ENCODE measurements at places on chromosomes 5 and 9.
A peak's percentile ranks its signal among the peaks of the same experiment; 100 is the strongest.

DNA sequence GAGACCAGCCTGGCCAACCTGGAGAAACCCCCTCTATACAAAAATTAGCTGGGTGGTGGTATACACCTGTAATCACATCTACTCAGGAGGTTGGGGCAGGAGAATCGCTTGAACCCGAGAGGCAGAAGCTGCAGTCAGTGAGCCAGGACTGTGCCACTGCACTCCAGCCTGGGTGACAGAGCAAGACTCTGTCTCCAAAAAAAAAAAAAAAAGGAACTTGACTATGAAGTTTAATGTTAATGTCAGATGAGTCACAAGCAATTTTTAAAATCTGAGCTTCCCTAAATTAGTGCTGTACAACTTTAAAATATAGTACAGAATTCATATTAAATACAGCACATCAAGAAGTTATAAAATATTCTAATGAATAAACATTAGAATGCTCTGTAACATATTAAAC, 1.5 kb downstream of the MEIKIN start:
- DNase-seq = no peak

DNA sequence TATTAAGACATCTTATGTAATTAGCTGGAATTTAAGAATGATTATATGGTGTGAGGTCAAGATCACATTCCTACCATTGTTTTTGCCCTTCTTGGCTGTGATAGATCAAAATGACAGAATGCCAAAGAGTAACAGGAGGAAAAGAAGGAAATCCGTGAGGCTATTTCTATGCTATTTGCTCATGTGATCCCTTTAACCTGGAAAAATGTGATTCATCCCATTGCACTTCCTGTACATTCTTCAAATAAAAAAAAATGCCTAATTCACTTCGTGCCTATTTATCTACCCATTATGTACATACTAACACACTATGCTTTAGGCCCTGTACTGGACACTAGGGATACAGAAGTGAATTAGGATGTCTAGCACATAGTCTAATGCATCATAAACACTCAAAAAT, 154.1 kb upstream of the PAPPA start:
- DNase-seq = no peak

DNA sequence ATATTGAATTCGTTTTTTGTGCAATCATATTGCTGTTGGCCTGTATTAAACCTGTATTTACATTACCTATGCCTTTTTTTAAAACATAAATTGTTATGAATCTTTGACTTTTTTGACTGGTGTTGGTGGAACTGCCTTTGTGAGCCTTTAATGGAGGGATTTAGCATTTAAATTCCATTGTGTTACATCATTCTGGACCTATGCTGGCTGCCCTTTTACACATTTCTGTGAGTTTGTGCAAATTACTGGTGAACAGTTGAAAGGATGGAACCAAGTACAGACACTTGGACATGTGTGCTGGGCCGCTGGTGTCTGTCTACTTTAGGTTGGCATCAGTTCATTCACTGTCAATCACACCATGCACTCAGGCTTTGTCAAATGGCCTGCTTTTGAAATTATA, 3.4 kb downstream of the SNX18 start:
- no peak for DNase-seq

DNA sequence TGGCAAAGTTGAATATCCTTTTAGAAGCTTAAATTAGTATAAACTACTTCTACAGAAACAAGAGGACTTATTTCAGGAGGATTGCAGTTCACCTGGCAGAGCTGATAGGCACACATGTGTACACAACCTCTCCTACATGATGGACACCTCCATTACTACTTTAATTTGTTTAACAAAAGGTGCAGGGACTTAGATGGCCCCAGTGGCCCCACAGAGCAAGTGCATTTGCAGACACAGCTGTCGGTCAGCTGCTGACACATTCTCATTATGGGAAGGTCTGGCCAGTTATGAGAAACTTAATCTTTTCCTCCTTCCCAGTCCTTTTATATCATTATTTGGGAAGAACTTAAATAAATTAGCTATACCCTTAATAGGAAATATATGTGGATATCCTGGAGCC, 28.3 kb downstream of the TDRD7 start:
- DNase-seq = no peak

- DNase-seq = no peak
Measured at GRCh38 chr9:72891043-72891442, 61.8 kb downstream of the ALDH1A1 start.

DNA sequence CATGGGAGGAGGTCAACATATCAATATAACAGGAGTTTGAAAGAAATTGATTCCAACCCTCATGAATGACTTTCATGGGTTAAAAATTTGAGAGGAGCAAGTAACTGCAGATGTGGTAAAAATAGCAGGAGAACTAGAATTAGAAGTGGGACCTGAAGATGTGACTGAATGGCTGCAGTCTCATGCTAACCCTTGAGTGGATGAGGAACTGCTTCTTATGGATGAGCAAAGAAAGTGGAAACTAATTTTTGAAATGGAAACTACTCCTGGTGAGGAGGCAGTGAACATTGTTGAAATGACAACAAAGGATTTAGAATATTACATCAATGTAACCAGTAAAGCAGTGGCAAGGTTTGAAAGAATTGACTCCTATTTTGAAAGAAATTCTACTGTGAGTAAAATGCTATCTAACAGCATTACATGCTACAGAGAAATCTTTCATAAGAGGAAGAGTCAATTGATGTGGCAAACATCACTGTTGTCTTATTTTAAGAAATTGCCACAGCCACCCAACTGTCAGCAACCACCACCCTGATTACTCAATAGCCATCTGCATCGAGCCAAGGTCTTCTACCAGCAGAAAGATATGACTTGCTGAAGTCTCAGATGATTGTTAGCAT, 1683.2 kb downstream of the MAT2B start:
- no peak for DNase-seq

DNA sequence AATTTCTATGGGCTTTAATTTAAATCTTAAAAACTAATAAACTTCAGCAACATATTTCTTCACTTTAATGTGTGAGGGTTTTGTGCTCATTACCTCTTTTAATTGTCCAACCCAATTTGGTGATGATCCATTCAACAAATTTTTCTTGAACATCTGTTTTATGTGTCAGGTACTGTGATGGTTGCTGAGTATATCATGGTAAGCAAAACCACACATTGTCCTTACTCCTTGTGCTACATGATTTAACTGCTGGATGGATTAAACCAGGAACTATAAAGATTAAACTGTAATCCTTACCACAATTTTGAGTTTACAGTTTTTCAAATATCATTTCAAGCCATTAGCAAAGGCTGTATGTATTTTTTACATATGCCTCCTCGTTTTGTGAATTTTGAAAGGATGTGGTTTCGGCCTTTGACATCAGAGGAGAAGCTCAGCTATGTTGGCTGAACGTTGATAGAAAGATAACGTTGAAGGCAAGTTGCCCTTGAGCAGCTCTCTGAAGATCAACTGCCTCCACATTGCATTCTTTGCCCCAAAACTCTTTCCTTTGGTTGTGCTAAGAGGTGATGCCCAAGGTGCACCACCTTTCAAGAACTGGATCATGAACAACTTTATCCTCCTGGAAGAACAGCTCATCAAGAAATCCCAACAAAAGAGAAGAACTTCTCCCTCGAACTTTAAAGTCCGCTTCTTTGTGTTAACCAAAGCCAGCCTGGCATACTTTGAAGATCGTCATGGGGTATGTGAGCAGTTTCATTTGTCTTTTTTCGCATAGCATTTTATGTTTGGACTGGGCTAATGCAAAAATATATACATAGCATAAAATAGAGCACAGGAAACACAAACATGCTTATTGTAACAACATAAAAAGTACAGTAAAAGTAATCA, at the start of gene ITK:
Gene ITK (plus strand): TSS at position 467 of the 891 bp plus-strand sequence. CDS start 138 bp downstream, at position 605.
- no peak for DNase-seq

DNA sequence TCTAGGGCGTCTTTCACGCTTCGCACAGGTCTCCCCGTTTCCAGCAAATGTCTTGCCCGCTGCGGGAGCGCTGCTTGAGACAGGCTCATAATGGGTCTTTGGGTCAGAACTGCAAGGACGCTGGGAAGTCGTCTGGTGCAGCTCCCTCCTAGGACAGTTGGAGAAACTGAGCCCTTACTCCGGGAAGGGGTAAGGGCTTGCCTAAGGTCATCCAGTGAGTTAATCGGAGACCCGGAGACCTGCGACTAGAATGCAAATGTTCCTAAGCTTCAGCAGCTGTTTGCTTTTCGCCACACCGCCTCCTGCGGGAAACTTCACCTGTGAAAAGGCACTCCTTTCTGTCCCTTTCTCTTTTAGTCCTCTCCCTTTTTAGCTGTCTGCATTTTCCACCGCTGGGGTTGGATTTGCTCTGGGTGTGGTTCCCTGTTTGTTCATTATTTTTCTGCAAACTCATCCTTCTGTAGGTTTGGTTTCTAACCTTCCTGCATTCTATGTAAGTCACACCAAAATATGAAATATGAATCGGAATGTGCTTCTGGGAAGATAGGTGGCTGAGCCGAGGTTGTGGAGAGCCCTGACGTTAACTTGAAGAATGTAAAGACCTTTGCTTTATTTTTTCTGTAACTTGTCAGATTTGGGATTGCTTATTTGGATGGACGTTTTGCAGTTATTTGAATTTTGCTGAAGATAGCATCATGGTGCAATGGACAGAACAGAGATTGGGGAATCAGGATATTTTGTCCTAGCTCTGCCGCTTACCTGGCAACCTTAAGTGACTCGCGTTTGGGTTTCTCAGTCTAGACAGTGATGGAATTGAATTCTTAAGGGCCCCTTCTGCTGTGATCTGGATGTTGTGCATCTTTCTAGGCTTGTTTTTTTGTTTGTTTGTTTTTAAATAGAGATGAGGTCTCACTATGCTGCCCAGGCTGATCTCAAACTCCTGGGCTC, 909 bp downstream of the SLC36A1 start:
- peak; percentile 4 for DNase-seq

All from stimulated activated CD4-positive, alpha-beta T cell treated with anti-CD3 and anti-CD28 coated beads, TNF-alpha, amount 100 ng/mL, for 1 hour (primary cell).